Cardiac muscle cell (in vitro differentiated cells and primary cell): ENCODE measurements at places on chromosomes 11 and 22. TPM values are rescaled to one million over a fixed set of nuclear protein-coding genes. Genes with fewer than 3 reads are reported as not detected.

DNA sequence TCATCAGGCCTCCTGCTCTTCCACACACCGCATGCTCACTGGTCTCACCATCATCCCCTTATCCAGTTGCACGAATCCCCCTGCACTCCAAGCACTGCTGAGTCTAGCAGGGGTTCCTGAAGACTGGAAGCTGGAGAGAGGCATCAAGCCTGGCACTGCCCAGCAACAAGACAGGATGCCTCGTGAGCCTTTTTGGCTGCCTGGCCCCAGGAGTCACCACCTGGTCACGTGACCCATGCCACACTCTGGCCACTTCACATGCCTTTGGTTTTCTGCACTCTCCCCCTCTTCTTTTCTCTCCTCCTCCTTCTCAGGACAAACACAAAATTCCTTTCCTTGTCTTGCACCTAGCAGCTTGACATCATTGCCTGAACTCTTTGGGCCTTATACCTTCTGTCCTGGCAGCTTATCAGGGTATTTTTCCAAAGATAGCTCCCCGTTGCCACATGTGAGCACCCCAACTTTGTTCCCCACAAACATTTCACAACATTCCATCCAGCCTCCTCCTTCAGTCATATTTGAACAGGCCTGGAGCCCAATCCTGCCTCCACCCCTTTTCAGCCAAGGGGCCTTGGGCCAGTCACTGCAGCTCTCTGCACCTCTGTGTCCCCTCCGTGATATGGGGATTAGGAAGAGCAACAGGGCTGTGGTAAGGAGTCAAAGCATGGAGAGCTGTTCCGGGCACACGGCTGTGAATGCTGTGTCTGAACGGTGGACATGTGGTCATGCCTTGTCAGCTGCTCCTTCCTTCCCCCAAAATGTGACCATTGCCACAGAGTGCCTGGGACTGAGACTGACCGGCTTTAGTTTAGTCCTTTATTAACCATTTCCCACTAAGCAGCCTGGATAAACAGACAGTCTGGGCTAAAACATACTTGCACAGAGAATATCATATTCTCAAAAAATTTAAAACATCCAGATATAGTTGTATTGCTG, 2.8 kb upstream of the PACSIN2 start:
- no peak for DNase-seq

FZD4 gene
- total RNA-seq = 37.2 and 46.4 TPM in 2 replicates

DNA sequence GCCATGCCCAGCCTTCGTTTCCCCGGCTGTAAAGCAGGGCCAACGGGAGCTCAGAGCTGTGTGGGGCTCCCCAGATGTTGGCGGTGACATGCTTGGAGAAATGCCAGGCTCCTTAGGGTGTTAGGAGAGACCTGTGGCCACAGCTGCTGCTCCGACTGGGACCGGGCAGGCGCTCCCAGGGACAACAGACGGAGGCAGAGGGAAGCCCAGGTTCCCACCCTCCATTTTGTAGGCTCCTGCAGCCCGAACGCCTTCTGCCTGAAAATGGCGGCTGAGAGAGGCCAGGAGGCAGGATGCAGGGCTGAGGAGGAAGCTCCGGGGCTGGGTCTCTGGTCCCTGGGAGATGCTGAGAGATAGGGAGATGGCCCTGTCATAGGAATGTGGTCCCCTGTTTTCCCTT, 10.0 kb downstream of the CD6 start:
- no peak for DNase-seq

- DNase-seq = no peak
Observed at GRCh38 chr11:61266602-61267001, 25.6 kb downstream of the PGA5 start.

- DNase-seq = no peak
Observed at GRCh38 chr22:17422736-17423343, 53.6 kb downstream of the CECR2 start.

- DNase-seq = no peak
Observed at GRCh38 chr22:49820984-49821383, 6.7 kb downstream of the BRD1 start.

DNA sequence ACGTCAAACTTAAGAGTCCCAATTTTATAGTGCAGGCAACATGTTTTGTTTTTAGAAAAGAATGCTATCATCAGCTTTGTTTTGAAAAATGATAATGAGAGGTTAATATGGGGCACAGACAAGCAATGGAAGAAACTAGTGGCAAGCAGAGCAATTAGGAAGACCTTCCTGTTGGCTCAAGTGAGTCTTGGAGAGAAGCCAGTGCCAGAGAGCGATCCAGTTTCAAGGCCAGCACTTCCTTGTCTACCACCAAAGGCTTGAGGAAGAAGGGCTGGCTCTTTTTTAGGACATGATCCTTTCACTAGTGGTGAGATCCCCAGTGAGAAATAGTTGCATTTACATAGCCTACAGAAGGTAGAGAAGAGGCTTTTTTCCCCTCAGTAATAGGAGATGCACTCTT, 1340.7 kb downstream of the LRRC4C start:
- no peak for DNase-seq

DNA sequence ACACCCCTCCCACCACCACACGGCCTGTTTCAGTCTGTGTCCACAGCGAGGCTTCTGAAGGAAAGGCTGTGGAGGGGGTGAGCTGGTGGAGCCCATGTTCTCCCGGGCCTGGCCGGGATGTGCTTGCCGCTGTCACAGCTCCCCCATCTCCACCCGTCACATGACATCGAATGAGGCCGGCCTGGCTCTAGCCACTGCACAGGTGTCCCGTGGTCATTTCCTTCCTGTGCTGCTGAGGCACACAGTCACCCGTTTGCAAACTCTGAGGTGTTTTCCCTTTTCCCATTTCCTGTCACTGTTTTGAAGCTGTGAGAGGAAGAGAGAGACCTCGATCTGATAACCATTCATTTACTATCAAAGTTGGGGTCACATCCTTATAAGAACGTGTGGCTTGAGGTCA, 55.7 kb upstream of the CLDN5 start:
- peak; percentile 19 for DNase-seq
